ENCODE measurements at places on chromosomes 4 and X.

DNA sequence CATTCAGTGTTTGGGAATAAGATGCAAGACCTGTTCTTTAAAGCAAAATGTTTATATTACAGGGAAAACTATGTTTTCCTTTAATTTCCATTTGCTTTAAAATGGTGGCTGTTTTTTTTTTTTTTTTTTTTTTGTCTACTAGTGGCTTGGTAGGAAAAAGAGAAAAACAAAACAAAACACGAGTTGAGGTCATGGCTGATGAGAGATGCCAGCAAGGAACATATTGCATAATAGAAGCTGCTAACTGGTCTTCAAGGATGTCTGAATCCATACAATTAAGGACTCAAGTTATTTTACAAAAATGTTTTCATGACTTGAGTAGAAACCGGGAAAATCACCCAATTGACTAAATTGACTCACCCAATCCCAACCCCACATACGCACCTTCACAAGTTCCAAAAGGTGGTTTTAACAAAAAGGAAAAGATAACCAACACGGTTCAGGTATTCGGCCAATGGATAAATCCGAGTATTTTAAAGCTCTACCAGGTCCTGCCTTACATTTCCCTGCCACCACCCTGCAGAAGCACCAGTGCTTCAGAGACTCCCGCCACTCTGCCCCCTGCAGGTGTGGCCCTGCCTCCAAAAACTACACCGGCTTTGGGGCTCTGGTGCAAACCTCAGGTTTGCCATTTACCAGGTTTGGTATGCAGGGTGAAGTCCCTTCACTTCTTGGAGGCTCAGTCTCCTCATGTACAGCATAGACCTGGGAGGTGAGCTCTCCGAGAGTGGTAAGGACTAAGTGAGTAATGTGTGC is 27.1 kb downstream of the PIR start:
- DNase-seq = no peak

DNA sequence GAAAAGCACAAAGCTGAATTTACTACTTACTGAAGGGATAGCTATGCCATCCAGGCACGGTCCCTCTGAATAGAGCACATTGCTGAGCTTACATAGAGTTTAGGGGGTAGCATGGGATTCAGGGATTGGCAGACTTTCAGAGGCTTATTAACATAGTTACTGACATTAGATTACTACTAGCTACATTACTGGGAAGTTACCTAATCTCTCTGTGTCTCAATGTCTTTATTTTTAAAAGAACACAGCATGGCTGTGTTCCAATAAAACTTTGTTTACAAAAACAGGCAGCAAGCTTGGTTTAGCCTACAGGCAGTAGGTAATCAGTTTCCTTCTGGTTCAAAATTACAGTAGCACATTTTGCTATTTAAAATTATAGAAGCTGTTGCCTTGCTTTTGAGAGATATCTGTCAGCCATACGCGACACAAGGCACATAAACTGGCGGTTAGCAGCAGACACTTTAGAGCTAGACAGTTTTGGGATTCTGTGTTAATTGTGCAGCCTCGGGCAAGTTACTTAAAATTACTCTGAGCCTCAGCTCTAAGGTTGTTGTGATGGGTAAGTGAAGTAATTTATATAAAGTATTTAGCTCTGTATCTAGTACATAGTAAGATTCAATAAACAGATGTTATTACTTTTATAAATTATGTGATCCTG is 6.9 kb downstream of the KLHL8 start:
- DNase-seq = no peak

GRCh38 chrX:1679238-1679637 is 64.4 kb downstream of the ASMT start:
- DNase-seq = no peak

DNA sequence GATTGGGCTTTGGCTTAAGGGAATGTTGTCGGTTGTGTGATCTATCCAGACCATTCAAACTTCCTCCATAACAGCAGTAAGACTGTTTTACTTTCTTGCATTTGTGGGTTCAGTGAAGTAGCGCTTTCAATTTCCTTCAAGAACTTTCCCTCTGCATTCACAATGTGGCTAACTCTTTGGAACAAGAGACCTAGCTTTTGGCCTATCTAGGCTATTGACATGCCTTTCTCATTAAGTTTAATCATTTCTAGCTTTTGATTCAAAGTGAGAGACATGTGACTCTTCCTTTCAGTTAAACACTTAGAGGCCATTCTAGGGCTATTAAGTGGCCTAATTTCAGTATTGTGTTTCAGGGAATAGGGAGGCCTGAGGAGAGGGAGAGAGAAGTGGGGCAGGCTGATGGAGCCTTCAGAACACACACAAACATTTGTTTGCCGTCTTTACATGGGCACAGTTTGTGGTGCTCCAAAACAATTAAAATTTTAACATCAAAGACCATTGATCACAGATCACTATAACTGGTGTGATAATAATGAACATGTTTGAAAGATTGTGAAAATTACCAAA is 34.1 kb downstream of the ADH5 start:
- DNase-seq = no peak

GRCh38 chrX:34918091-34918736 is 24.4 kb upstream of the FAM47B start:
- DNase-seq = no peak
